ENCODE measurements at places on chromosomes 7 and 10.

GRCh38 chr7:726854-727103, 280 bp downstream of the DNAAF5 start:
- DNase-seq, result no peak

- DNase-seq, result no peak
Observed at GRCh38 chr7:77242068-77242467, 42.4 kb upstream of the FGL2 start.

DNA sequence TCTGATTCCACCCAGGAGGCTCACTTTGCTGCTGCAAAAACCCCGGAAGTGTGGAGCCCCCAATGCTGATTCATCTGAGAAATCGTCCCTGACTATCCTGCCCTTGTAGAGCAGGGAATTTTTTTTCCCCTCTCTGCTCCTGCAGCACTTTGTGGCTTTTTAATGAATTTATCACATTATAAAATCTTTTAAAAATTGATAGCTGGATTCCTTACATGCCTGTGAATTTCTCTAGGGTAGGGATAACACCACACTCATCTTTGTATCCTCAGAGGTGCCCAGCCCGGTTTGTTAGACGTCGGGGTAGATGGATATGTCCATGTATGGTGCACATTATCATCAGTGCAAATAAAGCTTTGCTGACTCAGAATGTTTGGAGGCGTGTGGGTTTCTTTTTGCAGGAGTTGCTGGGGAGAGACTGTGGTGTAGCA, 185.7 kb downstream of the STK31 start:
- DNase-seq, result no peak

- no peak for DNase-seq
Observed at GRCh38 chr10:123557366-123558108, 108.6 kb upstream of the GPR26 start.

- no peak for DNase-seq
Observed at GRCh38 chr7:68321776-68322496, 1276.3 kb upstream of the AUTS2 start.

DNA sequence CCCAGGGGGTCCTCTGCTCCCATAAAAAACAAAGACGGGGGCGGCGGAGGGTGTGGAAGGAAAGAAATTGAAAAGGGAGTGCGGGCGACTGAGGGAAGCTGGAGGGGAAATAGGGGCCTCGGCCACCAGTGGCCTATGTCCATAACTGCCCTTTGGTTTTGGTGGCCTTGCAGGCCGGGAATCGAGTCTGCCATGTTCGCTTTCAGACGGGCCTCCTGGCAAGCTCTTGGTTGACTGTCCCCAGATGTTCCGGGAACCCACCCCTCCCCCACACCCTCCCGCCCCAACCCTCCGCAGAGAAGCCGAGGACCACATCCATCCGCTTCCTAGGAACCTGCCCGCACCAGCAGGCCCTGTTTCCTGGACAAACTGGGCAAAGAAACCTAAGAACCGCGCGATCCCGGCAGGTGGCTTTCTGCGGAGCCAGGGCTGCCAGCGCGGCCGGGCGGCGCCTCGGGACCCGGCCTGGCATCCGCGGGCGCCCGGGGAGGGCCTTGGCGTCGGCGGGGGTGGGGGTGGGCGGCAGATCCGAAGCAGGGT, 20.0 kb upstream of the GATA3 start:
- DNase-seq, result no peak

DNA sequence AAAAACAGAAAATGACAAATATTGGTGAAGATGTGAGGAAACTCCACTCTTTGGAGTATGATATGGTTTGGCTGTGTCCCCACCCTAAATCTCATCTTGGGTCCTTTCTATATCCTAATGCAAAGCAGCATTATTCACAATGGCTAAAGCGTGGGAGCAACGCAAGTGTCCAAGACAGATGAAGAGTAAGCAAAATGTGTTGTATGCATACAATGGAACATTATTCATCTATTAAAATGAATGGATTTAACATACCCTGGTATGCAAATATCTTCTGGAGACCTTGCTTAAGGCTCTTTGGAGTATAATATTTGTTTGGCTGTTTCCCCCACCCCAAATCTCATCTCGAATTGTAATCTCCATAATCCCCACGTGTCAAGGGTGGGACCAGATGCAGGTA, 839.8 kb upstream of the POM121L12 start:
- no peak for DNase-seq

- no peak for DNase-seq
Observed at GRCh38 chr7:7129381-7129780, 53.0 kb upstream of the C1GALT1 start.

DNA sequence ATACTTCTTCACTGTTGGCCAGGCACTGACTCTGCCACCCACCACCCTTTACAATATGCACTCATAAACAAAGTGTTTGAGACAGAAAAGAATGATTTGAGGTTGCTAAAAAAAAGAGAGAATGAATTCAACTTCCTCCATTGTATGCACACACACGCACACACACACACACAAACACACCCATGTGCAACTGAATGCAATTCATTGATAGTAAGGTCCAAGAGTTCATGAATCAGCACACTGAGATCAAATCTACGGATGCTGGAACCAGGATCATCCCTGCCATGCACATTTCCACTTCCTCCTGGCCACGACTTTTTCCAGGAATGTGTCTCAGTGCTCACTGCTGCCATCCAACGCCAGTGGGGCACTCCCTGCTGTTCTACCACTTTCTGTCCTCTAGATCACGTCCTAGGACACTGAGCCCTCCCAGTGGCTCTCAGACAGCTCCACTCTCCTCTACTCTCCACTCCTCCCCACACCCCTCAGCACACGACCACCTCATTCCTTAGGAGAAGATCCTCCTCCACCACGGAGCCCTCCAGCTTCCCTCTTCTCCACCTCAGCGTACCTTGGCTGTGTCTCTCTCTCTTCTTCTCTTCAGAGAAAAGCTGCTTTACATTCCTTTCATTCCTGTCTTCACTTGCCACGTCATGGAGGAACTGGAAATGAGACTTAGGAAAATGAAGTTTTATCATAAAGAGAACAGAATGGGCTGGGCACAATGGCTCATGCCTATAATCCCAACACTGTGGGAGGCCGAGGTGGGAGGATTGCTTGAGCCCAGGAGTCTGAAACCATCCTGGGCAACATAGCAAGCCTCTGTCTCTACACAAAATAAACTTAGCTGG, 12.0 kb upstream of the TMEM213 start:
- DNase-seq, result no peak

DNA sequence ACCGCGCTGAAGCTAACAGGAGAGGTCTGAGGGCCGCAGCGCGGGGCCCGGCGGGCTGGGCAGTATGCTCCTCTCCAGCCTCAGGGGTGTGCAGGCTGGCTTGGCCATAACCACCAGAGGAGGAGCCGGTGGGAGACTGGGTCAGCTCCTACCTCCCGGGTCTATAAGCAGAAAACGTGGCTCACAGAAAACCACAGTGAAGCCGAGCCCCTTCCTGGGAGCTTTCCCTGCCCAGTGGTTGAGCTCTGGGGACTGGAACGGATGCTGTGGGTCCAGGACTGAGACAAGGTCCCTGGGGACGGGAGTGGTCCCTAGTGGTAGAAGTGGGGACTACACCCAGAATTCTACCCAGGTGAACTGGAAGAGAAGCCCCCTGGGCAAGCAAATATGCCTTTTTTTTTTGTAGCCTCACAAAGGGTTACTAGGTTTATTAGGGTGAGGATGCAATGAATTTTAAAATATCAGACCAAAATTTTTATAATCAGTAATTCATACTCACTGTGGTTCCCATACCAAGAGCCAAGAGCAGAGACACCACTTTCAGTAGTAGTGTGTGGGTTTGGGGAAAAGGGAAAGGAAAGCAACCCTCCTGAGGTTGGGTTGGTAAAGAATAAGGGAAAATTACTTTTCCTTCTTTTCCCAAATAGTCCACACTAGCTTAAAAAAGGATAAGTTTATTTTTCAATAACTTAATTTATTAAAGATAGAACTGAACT, 67.9 kb upstream of the PRKCQ start:
- DNase-seq, result peak; percentile 79

- no peak for DNase-seq
Observed at GRCh38 chr7:144884896-144885295, 49.0 kb upstream of the TPK1 start.

Data from CD4-positive, alpha-beta T cell treated with Interleukin-17A for 1 hour (primary cell).